Activated CD4-positive, alpha-beta T cell treated with anti-CD3 and anti-CD28 coated beads, Interleukin-2, amount 50 U/mL, for 16 hours (primary cell): ENCODE measurements at places on chromosomes 1 and 21.
A peak's percentile ranks its signal among the peaks of the same experiment; 100 is the strongest.

DNA sequence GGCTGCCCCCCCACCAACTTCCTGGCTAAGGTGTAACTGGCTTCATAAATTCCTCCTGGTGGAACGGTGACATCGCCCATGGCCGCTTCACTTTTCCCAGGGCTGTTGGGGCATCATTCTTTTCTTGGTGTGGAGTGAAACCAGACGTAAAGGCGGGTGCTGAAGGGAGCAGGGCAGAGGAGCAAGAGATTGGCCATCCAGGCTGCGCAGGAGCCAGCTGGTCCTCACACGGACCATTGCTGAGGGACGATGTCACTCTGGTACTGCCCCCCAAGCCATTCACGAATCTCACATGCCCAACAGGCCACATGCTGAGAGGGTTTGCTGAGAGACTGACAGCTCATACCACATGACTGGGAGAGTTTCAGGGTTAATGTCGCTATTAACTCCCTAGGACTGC, 10.5 kb upstream of the PKP1 start:
- DNase-seq = no peak

DNA sequence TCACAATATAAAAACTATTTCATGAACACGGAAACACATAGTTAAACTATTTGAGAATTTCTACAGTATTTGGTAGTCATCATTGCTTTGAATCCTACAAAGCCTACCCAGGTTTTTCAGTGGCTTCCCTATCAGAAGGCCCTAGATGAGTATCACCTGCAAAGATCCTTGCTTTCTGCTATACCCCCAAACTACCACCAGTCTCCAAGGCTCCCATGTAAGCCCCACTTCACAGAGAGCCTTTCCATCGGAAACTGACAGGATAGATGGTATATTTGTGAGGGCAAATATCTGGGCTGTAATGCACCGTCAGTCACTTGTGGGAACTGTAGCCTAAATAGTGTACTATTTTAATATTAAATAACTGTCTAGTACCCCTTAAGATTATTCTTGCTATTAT, 674.3 kb downstream of the BRINP3 start:
- DNase-seq = no peak

- DNase-seq = no peak
These were observed 15.2 kb downstream of the SCMH1 start for GRCh38 chr1:41226815-41227434.

- no peak for DNase-seq
These were observed 833.3 kb upstream of the PRMT6 start for GRCh38 chr1:106223213-106223612.

DNA sequence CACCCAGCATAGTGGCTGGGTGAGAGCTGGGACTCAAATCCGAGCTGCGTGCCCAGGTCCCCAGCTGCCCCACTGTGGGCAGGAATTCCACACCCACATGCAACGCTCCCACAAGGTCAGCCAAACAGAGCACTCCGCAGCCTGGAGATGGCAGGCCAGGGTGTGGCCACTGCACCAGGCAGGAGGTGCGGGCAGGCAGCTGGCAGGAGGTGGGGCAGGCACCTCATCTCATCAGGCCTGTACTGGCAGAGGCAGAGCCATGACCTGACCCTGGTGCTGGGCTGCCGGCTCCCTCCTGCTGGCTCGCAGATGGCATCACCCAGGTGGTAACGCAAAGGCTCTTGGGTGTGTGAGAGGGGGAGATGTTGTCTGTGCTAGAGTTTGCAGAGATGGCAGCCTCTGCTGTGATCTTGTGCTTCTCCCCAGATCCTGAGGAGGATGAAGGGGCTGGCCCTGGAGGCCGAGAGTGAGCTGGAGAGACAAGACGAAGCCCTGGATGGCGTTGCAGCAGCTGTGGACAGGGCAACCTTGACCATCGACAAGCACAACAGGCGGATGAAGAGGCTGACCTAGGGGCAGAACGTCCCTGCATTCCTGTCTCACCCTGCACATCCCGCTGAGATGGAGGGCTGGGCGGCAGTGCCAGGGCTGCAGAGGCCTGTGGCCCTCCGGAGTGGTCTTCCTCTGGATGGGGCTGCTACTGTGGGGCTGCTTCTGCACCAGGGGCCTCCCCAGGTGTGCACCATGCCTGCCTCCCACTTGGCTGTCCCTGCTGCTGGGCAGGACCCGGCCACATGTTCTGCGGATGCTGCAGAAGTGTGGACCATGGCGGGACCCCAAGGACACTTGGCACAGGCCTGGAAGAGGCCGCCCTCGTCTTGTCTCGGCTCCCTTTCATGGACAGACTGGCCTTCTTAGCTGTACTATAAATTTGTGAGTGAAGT, 35.1 kb upstream of the PRSS38 start:
- DNase-seq = no peak

GRCh38 chr1:159938211-159938852, 7.1 kb downstream of the IGSF9 start:
- DNase-seq = peak; percentile 46

GRCh38 chr1:204967451-204967850, 75.6 kb upstream of the CNTN2 start:
- DNase-seq = no peak

DNA sequence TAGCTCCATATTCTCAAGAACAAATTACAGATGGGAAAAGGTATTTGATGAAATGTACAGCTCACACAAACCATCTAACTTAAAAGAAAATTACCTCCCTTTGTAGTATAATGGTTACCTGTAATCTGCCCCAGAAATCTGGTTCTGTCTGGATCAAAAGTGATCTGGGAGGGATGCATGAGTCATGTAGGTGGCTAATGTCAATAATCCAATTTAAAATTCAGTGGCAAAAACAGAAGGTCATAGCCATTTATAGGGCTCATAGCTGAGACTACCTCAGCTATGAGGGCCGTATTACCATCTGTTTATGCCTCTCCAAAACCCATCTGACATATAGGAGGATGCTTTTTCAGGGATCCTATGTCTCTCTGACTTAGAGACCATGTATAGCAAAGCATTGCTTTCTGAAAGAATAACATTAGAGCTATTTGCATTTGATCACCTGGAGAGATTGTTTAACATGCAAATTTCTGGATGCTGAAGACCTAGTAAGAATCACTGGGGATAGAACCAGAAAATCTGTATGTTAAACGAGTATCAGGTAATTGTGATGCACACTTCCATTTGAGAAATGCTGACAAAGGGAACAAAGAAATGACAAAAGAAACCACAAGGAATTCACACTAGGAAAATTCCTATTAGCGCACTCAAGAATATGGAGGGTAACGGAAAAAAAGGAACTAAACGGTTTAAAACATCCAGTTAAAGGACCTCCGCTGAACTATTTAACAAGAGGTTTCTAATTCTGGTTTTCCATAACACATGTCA, 17.6 kb downstream of the PAXBP1 start:
- DNase-seq = no peak

- no peak for DNase-seq
These were observed 585.4 kb upstream of the PLXNA2 start for GRCh38 chr1:208829595-208829994.

- DNase-seq = no peak
These were observed 30.0 kb upstream of the PADI6 start for GRCh38 chr1:17342014-17342441.

DNA sequence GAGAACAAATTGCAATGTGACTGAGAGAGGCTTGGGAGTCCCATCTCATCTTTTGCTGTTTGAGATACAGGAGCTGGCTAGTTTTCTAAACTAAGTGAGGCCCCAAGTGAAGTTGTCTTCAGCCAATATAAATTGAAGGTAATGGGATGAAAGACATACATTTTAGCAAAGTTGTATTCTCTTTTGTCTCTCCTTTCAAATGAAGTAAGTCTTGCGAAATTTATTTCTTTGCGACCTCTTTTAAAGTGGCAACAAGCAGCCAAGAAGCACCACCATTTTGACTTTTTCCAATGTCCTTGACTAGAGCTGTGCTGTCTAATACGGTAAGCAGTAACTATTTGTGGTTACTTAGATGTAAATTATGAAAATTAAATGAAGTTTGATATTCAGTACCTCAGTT, 385.7 kb downstream of the USP25 start:
- DNase-seq = no peak

- no peak for DNase-seq
These were observed 274.6 kb downstream of the NFIA start for GRCh38 chr1:61356995-61357394.

- DNase-seq = no peak
These were observed 7.0 kb downstream of the OMA1 start for GRCh38 chr1:58539553-58539952.

GRCh38 chr1:229153955-229154548, 116.9 kb upstream of the RAB4A start:
- DNase-seq = no peak

DNA sequence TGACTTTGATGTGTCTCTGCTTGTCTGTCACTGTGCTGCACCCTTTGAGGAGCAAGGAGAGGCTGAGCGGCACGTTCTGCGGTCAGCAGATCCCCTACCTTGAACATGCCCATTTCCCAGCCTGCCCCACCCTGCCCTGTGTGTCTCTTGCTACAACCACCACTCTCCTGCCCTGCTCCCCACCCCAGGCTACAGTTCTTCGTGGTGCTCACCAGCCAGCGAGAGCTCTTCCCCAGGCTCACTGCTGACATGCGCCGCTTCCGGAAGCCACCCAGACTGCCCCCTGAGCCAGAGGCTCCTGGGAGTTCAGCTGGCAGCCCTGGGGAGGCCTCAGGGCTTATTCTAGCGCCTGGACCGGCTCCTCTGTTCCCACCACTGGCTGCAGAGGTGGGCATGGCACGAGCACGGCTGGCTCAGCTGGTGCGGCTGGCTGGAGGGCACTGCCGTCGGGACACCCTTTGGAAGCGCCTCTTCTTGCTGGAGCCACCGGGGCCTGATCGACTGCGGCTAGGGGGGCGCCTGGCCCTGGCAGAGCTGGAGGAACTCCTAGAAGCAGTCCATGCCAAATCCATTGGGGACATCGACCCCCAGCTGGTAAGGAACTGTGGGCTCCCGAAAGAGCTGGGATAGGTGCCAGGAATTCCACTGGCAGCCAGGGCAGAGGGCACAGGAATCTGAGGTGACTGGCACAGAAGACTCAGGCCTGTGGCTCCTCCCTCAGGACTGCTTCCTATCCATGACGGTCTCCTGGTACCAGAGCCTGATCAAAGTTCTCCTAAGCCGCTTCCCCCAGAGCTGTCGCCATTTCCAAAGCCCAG, 5.6 kb downstream of the HYI start:
- DNase-seq = no peak

- DNase-seq = no peak
These were observed 1.5 kb upstream of the IVNS1ABP start for GRCh38 chr1:185318431-185319138.

DNA sequence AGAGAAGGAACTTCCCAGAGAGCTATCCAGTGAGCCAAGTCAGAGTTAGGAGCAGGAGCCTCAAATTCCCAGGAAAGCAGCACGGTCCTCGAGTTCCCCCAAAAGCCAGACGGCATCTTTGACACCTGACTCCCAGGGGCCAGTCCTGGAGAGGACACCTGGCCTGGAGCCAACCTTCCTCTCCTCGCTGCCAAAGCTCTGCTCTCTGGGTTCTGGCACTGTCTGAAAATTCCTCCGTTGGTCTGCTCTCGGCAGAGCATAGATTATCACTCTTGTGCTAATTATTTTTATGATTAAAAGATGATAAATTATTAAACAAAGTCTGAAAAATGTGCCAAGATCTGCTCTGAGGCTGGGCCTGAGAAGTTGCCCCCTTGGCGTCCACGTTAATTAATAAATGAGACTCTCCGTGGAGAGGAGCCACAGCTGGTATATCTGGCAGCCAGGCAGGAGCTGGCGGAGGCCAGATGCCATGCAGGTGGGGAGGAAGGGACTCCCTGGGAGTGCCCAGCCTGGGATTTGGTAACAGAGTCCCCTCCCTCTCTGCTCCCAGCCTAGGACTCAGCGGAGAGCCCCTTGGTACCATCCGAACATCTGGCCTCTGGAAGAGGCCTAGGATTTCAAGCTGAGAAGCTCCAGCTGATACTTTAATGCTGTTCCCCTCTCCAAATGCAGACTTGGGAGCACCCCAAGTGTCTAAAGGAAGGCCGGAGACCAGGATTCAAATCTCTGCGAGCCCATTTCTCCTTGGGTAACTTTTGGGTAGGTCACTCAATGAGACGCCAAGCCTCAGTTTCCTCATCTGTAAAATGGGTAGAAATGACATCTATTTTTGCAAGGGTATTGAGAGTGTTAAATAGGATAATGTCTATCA, 163.7 kb upstream of the POU3F1 start:
- no peak for DNase-seq

GRCh38 chr1:32179193-32179442, 357 bp upstream of the TXLNA start:
- DNase-seq = no peak

GRCh38 chr1:151156515-151156819, at the start of gene TNFAIP8L2:
Gene TNFAIP8L2 (plus strand): TSS chr1:151156649. CDS start chr1:151158698, 2,049 bp downstream.
- peak; percentile 82 for DNase-seq

- DNase-seq = no peak
These were observed 52.8 kb upstream of the ADGRL4 start for GRCh38 chr1:79059341-79059740.
